ENCODE measurements at places on chromosomes 2 and 18.

- no peak for DNase-seq
Observed at GRCh38 chr2:171081649-171082111, 79.0 kb downstream of the TLK1 start.

GRCh38 chr2:66661253-66662173 lies 226.6 kb downstream of the MEIS1 start:
- DNase-seq, result no peak

DNA sequence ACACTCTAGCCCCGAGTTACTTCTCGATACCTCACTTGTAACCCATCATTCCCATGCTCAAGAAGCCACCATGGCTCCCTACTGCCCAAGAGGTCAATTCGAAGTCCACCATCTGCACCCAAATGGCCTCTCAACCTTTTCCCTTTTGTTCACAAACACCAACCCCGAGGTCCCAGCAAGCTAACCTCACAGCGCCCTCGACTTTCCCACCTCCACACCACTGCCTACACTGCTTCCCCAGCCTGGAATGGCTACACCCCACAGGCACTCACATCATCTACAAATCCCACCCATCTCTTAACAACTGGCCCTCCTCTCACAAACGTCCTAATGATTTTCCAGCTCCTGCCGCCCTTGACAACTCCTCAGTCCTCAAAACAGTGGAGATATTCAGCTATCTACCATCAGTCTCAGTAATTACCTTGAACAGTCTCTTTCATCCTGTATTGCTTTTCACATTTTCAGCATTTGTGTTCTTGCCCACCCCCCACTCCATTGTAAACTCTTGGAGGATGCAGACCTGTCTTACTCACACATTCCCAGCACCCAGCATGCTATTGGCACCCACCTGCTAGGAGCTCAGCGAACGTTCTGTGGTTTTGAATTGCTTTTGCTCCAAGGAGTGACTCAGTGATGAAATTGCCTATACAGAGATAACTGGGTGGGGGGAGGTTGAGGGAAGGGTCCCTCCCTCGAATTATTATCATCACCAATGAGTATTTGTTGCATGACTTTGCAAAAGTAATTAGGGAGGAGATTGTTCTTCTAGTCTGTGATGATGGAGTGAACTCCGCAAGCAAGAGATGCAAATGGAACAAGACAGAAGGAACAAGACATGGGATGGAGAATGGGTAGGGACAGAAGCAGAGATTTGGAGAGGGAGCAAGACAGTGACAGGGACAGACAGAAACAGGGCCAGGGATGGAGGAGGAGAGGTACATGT lies 106.8 kb downstream of the CYP26B1 start:
- DNase-seq, result no peak

GRCh38 chr2:241509155-241509784 lies 886 bp upstream of the STK25 start:
- DNase-seq, result no peak

DNA sequence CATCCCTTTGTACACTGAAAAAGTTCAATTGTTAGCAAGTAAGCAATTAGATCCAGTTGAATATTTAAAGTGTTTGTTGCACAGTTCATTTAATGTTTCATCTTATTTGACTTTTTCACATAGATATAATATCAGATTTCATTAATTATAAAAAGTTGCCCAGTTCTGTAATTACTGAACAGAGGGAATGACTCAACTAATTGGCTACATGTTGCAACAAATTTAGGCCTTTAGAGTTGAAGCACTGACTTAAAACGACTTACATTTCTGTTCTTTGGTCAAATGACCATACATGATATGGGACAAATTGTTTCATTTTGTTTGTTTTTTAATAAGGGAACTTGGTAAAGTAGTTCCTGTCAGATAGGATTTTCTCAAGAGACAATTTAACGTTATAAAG lies 68.5 kb upstream of the FAM117B start:
- no peak for DNase-seq
